T-helper 17 cell (primary cell): ENCODE measurements at places on chromosomes 2 and 18.
A peak's percentile ranks its signal among the peaks of the same experiment; 100 is the strongest.

- no peak for DNase-seq
Observed at GRCh38 chr2:207434899-207435465, 94.8 kb upstream of the CREB1 start.

- no peak for DNase-seq
Observed at GRCh38 chr2:3522961-3523421, 3.7 kb upstream of the ADI1 start.

DNA sequence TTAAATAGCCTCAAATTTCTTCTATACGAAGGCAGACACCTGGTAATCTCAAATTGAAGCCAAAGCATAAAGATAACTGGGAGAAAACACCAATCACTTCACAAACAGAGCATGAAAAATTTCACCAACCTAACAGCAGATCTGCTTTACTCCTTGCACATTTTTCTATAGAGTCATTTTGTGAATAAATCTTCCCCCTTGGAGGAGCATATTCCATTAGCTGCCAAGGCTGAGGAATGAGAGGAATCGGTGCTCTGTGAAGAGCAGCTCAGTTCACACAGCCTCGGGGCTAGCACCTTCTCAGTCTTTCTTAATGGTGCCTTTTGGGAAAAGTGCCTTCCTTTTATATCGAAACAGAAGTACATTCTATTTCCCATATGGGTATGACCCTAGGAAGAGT, 1313.7 kb upstream of the NRXN1 start:
- DNase-seq: no peak

DNA sequence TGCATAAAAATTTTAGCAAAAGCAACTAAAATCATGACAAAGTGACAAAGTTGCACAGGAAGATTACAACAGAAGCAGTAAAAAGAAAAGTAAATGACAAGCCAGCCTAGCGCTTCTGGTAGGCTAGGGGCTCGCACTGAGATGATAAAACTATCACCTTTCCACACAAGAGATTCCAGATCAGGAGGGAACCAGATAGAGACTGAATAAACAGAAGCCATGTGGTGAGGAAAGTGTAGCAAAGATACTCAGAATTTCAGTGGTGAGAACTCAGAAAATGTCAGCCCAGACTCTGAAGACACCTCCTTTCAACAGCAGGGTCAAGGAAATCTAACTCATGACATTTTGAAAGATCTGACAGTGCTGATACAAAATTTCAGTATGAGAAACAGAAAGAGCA, 77.4 kb upstream of the DNAJC10 start:
- DNase-seq: no peak

- DNase-seq: no peak
Observed at GRCh38 chr18:79515944-79516351, 120.2 kb downstream of the NFATC1 start.

DNA sequence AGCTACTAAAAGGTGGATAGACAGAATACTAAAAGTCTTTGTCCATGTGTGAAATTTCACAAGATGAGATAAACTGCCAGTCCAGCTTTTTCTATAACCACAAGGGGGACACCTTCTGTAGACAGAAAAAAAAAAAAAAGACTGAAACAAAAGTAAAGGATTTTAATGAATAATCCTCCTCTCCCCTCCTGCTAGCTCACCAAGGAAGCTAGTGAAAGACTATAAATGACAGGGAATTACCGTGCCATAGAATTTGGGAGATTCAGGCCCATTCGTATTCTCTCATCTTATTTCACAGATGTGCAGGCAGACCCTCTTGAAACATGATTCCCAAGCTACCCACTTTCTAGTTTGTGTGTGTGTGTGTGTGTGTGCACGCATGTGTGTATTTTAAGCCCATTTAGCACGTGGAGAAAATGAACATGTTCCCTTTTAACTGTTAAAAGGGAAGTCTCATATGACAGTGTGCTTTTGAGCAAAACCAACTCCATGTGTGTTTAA, 36.3 kb upstream of the SLC8A1 start:
- no peak for DNase-seq

GRCh38 chr18:31401156-31402025, 24.8 kb downstream of the DSG4 start:
- DNase-seq: no peak

- DNase-seq: no peak
Observed at GRCh38 chr2:1489486-1489885, 76.2 kb downstream of the TPO start.

- no peak for DNase-seq
Observed at GRCh38 chr2:127576433-127577207, 41.1 kb downstream of the MYO7B start.

GRCh38 chr2:224711859-224712665, 4.1 kb downstream of the CCDC195 start:
- no peak for DNase-seq

DNA sequence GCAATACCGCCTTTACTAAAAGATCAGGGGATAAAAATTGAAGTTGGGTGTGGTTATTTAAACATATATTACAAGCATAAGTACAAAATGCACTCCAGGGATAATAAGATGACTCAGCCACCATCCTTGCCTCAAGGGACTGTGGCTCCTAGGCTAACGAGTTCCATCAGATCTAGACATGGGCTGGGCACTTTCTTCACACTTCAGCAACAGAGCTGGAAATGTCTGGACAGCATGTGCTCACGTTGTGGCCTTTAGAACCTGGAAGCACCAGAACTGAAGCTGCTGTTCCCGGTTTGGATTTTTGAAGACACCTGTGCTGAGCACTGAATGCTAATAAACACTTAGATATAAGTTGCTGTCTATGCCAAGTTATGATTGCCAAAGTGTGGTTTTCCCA, 384.2 kb upstream of the SALL3 start:
- no peak for DNase-seq

DNA sequence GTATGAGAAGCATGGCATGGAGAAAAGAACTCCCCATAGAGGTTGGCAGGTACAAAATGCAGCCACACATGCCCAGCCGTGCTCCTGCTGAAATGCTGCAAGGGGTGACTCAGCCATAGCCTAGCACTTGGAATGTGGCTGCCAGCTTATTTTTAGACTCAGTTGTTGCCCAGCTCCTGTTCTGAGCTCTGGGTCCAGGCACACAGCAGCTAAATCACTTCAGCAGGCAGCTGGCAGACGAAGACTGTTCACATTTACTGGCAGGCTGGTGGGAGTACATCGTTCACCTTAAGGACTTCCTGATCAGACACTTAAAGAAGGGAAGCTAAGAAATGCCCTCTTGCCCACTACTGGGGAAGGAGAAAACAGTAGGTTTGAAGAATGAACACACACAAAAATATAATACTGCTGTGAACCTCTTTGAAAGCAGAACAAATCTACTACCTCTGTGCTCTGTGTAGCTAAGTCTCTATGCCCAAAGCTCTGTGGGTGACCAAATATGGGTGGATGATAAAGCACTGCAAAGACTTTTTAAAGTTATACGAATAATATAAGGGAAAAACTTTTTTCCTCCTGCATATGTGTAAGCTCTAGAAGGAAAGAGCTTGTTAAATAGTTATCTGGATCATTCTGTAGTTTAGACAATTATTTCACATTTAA, 146.1 kb downstream of the LNPK start:
- DNase-seq: no peak

DNA sequence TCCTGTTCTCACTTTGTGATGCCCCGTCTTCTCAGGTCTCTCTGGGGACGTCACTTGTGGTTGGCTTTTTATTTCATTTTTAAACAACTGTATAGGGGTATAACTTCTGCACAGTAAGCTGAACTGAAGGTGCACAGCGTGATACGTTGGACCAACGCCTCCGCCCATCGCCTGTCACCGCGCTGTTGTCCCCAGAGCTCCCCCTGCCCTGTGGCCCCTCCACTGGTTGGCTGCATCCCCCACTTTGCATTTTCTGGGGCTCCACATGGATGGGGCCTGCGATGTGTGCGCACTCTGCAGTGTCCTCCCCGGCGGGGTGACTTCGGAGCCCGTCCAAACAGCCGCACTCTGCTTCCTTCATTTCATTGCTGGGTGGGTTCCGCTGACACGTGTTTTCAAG, 14.3 kb downstream of the GPR35 start:
- no peak for DNase-seq

DNA sequence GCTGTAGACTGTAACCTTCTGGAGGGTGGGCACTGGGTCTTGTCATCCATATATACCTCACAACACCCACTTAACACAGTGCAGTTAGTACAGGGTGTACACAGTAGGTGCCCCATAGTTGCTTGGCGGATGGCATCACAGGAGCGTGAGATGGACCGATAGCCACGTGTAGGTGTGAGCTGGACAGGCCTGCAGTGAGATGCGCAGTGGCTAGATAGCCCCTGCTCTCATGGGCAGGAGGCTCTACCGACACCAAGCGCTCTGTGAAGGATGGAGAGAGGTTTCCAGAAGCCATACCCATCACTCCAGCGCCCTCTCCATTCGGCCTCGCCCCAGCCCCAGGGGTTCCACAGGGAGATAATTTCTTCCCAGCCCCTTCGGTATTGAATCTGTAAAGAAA, 49.5 kb downstream of the CAPN13 start:
- DNase-seq: no peak

DNA sequence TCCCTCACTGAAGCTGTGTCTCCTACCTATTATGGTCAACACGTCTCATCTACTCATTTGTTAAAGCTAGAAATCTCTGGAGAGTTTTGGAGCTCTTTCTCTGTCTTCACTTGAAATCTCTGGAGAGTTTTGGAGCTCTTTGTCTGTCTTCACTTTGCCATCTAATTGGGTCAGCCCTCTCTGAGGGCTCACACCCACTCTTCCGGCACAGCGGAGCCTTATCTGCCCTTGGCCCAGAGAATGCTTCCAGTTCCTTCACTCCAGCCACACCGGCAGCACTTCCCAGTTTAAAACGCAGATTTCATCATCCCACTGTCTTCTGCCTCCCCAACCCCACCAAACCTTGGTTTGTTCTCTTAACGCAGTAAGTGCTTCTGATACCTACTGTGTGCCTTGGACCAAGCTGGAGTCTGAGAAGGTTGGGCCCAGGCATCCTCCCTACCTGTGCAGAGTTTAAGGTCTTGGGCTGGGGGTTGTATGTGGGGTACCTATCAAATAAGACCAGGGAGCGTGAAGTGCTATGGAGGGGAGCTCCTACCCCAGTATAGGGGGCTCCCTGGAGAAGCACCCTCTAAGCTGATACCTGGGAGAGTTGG, 5.0 kb downstream of the HPCAL1 start:
- no peak for DNase-seq

GRCh38 chr2:70515938-70516337, 37.7 kb downstream of the TGFA start:
- DNase-seq: no peak

- DNase-seq: no peak
Observed at GRCh38 chr2:128312411-128312810, 6.3 kb downstream of the HS6ST1 start.

DNA sequence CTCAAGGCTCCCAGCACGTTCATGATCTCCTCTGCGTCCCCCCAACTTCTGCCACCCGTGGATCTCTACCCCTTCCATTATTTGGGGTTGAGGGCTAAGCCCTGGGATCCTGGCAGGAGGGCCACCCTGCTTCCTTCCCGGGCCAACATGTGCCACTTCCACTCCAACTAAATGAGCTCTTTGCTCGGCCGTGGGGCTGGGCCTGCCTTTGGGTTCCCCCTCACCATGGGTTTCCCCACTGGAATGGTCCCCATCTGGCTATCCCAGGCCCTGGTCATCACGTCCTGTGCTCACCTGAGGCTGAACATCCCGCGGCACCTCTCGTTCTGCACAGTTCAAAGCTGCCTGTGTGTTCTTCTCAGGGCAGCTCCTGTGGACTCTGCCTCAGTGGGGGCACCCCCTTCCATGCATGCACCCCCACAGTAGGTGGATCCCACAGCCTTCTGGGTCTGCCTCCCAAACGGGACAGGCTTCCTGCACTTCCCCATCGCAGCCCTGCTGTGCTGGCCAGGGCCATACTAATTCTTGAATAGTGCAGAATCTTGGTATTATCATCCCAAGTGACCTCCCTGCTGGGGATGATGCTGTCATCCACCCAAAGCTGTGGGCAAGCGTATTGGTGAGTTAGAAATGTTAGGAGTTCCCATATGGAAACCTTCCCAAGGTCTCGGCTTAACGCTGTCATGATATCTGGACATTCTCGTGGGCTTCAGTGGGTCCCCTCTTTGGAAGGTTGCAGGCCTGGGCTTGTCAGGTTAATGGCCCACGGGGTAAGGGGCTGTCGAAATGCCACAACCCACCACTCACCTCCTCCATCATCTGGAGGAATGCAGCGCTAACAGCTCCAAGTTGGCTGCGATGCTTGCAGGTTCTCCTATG, 150.5 kb upstream of the TWIST2 start:
- no peak for DNase-seq

DNA sequence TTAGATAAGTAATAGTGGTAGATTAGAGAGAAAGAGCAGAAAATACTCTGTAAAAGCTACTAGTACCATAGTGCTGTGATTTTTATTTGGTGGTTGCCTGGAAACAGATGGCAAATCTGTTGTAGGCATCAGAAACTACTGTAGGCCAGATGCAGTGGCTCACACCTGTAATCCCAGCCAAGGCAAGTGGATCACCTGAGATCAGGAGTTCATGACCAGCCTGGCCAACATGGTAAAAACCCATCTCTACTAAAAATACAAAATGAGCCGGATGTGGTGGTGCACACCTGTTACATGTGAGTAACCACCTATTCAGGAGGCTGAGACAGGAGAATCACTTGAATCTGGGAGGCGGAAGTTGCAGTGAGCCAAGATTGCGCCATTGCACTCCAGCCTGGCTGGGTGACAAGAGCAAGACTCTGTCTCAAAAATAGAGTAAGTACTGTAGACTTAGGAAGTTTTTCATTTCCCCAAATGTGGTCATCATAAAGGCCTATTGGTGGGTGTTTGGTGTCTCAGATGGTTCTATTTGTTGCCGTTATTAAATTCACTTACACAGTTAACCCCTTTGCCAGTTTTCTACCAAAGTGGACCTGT, 79.6 kb downstream of the SPTBN1 start:
- DNase-seq: no peak

DNA sequence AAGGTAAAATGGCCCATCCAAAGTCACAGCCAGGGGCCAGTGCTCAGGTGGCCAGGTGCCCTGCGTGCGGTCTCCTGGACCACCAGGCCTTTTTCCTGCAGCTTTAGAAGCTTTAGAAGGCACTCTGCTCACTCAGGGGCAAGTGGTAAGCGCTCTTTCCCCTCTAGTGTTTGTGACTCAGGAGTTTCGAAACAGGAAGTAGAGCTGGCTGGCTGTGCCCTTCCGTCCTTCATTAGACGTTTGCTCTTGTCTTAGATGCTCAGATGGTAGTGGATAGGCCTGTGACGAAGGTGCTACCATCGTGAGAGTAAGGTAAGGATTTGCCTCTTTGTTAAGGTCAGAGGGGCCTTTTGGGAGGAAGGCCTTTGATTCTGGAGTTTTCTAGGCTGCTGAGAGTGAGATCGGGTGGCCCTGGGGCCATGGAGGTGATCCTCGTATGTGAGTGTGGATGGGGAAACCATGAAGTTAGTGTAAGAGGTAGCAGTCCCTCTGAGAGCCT, at the start of gene CASP8:
TSS of gene CASP8 (plus strand) at position 235 of the 499 bp plus-strand sequence. CDS start 5,951 bp downstream, outside the sequence.
- DNase-seq: peak; percentile 57

GRCh38 chr2:105652014-105652796, 92.5 kb upstream of the NCK2 start:
- DNase-seq: no peak

GRCh38 chr2:191678437-191679100, 633 bp downstream of the NABP1 start:
- peak; percentile 35 for DNase-seq

- DNase-seq: no peak
Observed at GRCh38 chr2:137872577-137872976, 91.7 kb upstream of the HNMT start.

GRCh38 chr2:185373229-185373628, 365.4 kb upstream of the FSIP2 start:
- no peak for DNase-seq

GRCh38 chr2:102048465-102048864, 56.7 kb downstream of the IL1R2 start:
- DNase-seq: no peak

- no peak for DNase-seq
Observed at GRCh38 chr2:32284321-32284720, 6.6 kb downstream of the YIPF4 start.

- DNase-seq: peak; percentile 21
Observed at GRCh38 chr2:156340804-156341451, 8.4 kb upstream of the NR4A2 start.
